Esophagus squamous epithelium (tissue), 5 donors: ENCODE measurements at places on chromosomes 6 and 20.

DNA sequence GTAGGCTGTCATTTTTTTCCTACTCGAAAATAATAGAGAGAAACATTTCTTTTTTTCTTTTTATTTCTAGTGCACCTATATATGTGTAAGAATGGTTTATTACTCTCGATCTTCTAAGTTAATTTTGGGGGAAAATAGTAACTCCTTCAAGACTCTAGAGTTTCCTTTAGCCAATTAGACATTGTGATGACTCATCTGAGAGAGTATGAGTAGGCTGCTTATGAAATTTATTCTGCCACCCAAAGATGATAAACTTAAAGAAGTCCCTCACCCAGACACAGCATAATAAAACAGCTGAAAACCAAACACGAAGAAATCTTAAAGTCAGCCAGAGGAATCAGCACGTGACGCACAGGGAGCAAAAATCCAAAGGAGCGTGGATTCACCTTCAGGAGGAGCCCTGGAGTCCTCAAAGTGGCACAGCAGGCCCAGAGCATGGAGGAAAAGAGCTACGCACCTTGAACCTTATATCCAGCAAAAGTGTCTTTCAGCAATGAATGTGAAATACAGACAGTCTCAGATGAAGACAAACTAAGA, 81.9 kb downstream of the ERMARD start:
- no peak for DNase-seq

DNA sequence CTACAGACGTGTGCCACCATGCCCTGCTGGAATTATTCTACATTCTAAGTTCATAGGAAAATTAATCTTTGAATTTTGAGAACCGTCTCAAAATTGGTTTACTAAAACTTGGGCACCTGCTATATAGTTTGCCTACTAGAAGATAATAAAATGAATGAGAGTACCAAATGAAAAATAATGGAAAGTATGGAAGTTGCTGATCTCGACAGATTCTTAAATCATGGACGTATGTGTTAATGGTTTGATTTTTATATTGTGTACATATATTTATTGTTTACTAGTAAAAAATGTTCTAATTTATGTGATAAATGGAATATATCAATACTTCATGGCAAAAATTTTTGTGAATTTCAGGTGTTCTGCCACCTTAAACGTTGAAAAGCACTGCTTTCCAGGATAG, 60.0 kb downstream of the KIZ start:
- no peak for DNase-seq

DNA sequence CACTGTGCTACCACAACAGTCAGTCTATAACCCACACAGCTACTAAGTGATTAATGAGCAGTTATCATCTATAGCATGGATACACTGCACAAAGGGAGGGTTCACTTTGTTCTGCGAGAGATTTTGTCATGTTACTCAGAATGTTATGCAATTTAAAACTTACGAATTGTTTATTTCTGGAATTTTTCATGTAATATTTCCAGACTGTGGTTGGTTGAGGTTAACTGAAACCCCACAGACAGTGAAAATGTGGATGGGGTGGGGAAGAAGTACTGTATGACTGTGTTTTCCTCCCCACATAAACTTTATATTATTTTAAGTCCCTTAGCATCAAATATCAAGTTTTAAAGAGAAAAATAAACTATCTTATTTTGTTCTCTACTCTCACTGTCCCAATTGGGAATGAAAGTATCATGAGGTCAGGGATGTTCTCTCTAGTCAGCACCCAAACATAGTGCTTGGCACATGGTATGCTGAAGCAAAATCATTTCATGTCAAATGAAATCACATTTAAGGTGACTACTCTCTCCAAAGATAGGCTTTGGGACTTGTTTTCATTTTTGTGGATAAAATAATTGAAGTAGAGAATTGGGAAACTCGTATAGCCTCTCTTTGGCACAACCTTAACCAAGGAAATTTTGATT, 25.4 kb downstream of the DOP1A start:
- no peak for DNase-seq

- DNase-seq = no peak
Observed at GRCh38 chr20:32807706-32808105, 12.0 kb upstream of the MAPRE1 start.

- no peak for DNase-seq
Observed at GRCh38 chr20:57175397-57176010, 90.9 kb downstream of the BMP7 start.

DNA sequence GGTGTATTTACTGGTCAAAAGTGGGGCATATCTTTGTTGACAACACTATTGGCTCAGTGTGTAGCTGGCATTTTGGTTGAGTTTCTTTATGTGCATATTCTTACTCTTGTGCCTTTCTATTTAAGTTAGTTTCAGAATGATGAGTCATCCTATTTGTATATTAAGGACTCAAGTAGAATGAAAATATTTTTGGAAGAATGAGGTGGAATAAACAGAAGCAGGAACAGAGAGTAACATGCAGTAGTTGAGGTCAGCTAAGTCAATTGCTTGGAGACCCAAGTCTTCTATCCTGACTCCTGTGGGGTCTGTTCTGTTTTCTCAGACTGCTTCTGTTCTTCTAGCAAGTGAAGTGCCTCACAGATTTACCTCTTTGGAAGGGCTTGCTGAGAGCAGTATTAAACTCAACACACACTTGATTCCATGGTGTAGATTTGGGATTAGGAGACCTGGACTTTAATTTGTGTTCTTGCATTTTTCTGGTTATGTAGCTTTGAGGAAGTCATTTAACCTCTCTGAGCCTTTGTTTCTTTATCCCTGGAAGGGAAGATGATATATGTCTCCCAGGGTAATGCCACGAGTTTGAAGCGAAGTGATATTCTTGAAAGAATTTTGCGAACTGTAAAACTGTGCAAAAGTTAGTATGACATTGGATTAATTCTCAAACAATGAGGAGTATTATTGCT, 324.3 kb downstream of the QKI start:
- DNase-seq = no peak

GRCh38 chr6:9126878-9127560, 691.7 kb upstream of the SLC35B3 start:
- no peak for DNase-seq

DNA sequence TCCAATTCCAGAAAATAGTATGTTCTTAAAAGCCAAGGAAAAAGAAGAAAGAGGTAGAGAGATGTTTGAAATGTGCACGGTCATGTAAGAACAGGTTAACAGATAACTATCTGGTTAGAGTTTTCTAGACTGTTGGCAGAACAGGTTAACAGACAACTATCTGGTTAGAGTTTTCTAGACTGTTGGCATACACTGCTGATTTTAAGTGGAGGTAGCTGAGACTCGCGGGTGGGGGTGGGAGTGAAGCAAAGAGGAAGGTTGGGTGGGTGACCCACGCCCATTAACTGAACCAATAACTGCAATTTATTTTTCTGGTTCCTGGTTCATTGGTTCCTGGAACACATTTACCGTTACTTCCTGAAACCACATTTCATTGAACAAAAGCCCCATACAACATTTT, 157.5 kb downstream of the ELOVL4 start:
- DNase-seq = no peak

GRCh38 chr6:55495277-55495676, 83.7 kb downstream of the HMGCLL1 start:
- no peak for DNase-seq

- DNase-seq = no peak
Observed at GRCh38 chr20:13424174-13424833, 203.2 kb downstream of the ISM1 start.

DNA sequence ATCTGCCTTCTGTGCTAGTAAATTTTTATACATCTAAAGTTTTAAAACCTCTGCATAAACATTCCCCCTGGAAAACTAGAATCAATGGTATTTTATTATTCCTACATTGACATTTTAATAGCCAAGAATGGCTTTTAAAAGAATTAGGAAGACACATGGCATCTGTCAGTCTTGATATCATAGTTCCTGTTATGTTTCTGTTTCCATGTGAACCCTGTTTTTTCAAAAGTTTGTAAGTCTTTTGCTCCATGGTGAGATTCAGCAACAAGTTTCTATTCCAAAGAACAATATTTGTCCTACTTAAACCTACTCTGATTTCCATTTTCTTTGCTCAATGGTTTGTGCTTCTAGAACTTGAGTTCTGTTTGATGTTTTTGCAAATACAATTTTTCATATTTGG, 95.2 kb downstream of the PLEKHG1 start:
- DNase-seq = no peak

DNA sequence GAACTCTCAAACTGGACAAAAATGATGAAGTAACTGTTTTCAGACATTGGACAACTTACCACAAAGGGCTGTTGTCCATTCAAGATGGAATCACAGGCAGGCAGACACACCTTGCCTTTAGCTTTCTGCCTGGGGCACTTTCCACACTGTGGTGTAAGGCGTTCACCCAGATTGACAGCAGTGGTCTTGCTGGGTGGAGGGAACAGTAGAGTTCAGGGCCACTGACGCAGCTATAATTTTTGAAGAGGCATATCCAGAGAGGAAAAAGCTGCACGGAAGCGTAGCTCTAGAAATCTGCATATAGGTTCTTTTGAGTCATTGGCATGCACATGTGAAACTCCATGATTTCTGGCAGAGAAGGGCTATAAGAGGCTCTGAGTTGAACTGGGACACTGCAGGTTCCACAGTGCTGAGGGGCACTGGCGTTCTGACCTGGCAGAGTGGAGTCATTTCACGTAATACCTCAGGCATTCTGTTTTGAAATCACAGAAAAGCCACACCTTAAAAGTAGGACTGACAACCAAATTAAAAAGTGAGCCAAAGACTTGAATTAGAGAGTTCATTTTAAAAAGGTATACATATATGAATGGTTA, 105.0 kb upstream of the EDN1 start:
- DNase-seq = no peak

- no peak for DNase-seq
Observed at GRCh38 chr6:163348789-163349680, 65.5 kb upstream of the QKI start.

GRCh38 chr6:47967843-47968242, 143.2 kb downstream of the PTCHD4 start:
- no peak for DNase-seq

DNA sequence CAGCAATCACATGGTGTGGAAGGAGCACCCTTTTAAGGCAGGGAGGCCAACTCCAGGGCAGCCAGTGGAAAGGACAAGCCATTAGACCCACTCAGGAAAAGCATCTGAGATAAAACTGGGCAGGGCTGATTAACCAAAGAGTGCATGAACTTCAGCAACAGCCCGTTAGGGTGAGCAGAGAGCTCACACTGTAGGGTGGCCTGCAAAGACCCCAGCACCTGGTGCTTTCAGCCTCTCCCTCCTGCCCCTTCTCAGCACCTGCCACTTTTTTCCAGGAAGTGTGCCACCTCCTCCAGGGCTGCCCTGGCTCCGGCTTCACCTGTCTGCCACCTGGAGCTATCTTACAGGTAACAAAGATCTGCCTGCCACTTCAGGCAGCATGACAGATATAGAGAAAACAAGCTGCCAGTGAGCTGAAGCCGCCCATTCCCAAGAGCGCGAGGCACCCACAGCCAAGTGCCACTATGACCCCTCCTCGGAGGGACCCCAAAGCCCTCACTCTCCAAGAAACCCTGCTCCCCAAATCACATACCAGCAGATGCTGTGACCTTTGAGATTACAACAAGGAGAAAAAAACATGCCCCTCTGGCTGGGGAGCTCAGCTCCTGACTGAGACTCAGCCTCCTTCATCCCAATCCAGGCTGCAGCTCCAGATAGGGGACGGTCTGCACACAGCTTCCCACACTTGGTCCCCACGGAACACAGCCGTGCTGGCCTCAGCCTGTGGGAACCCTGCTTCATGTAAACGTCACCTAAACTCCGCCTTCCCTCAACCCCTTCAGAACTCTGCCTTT, 71.2 kb downstream of the ABHD12 start:
- DNase-seq = no peak

GRCh38 chr20:32583581-32584070, 1.5 kb downstream of the NOL4L start:
- no peak for DNase-seq

DNA sequence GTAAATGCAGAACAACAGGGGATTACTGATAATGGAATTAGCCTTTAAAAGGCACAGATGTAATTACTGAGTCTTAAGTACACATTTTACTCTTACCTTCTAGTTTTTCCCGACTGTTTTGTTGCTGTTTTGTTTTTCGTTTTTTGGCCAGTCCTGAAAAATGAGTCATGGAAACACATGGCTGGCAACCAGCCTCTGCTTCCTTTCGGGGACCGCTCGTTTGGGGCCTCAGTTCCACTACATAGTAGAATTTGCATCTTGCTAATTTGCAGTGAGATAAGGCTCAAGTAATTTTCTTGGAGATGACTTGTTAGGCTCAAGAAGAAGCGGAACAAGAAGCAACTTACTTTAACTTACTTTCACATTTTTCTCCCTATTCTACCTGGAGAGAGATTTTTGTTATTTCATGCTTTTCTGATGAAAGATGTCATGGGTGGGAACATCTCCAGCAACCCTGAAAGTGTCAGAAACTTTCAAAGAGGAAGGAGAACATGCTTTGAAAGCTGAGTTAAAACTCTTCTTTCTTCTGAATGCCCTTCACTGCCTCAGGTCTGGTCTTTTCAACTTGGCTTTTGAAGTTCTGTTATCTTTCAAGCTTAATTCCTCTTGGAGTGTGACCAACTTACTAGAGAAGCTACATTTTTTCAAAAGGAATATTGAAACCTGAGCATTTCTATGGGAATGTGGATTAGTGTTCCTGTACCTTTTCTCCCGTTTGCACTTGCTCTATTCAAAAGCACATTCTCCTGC, 71.5 kb upstream of the HDAC2 start:
- DNase-seq = no peak

DNA sequence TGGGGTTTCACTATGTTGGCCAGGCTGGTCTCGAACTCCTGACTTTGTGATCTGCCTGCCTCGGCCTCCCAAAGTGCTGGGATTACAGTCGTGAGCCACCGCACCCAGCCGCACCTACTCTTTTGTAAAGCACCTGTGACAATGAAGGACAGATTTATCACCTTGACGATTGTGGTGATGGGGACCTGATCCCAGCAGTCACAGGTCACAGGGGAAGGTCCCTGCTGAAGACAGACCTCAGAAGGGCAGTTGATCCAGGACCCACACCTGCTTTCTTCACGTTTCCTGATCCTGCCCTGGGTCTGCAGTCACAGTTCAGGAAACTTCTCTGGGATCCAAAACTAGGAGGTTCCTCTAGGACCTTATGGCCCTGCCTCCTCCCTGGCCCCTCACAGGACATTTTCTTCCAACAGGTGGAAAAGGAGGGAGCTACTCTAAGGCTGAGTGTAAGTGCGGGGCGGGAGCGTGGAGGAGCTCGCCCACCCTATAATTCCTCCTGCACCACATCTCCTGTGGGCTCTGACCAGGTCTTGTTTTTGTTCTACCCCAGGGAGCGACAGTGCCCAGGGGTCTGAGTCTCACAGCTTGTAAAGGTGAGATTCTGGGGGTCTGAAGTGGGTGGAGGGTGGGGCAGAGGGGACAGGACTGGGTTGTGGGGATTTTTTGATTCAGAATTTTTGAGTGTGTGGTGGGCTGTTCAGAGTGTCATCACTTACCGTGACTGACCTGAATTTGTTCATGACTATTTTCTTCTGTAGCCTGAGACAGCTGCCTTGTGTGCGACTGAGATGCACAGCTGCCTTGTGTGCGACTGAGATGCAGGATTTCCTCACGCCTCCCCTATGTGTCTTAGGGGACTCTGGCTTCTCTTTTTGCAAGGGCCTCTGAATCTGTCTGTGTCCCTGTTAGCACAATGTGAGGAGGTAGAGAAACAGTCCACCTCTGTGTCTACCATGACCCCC, 3.0 kb downstream of the HLA-E start:
- no peak for DNase-seq
